ENCODE measurements at places on chromosomes 7 and 10.

DNA sequence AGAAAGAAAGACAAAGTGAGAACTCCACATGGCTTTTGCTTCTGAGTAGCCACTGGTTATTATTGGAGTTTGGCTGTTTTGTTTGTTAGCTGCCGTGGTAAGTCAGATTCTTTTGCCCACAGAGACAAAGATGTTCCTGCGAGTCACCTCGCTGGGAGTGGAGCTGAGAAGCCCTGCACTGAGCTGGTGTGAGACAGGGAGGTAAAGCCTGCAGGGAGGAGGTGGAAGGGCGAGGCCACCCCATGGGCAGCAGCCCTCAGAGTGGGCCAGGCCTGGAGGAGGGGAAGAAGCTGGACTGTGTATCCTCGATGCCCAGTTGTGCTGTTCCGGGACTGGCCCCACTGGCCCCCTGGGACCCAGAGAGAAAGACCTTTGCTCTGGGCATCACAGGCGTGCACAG, 14.3 kb upstream of the NOM1 start:
- DNase-seq = no peak

- no peak for DNase-seq
Observed at GRCh38 chr7:135758531-135758932, 9.9 kb upstream of the FAM180A start.

GRCh38 chr10:11742009-11742778, at the start of gene ECHDC3:
Gene ECHDC3, plus strand, starts transcription at chr10:11742382. Its CDS starts 195 bp downstream, at chr10:11742577.
- peak; percentile 29 for DNase-seq

- DNase-seq = peak; percentile 40
Observed at GRCh38 chr10:6204063-6204340, 1.3 kb downstream of the PFKFB3 start.

DNA sequence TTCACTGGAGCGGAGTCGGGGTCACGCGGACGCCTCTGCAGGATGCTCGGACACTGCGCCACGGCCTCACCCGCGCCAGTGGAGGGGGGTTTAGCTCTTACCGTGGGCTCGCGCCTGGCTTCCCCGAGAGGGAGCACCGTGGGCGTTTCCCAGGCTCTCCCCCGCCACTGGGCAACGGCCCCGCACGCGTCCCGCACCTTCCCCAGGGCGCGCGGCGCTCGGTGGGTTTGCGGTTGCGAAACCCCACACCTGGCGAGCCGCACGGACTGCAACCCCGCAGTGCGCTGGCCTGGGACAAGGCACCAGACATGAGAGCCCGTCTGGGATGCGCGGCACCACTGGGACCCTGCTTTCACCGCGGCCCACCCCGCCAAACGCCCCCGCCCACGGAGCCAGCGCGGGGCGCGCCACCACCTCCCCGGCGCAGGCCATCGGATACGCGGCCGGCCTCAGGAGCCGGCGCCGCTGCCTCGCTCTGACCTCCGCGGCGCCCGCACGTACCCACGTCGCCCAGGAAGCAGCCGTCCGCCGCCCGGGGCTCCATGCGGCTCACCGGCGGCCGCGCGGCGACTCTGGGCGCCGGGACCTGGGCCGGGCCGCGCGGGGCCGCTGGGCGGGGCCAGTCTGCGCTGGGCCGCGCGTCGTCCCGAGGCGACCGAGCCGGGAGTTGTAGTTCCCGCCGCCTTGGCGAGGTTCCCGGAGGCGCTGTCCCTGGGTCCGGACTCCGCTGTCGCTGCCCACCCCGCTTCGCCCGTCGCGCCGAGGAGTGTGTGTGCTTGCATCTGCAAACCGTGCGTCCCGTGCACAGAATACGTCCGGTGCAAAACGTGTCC, at the start of gene ASB13:
TSS of gene ASB13 (minus strand) at position 588 of the 833 bp plus-strand sequence. CDS start at position 544, 44 bp downstream.
- peak; percentile 22 for DNase-seq

- DNase-seq = no peak
Observed at GRCh38 chr7:35617041-35617440, 77.9 kb downstream of the HERPUD2 start.

All from stimulated activated CD8-positive, alpha-beta memory T cell treated with anti-CD3 and anti-CD28 coated beads, Interleukin-15, amount 100 ng/mL, for 24 hours (primary cell).